CD4-positive, alpha-beta T cell treated with Interferon gamma for 1 hour (primary cell): ENCODE measurements at places on chromosomes 12 and 14.
A peak's percentile ranks its signal among the peaks of the same experiment; 100 is the strongest.

GRCh38 chr14:71891185-71891584 is 41.0 kb upstream of the RGS6 start:
- DNase-seq = no peak

GRCh38 chr12:46487567-46488131 is 115.1 kb upstream of the SLC38A2 start:
- peak; percentile 13 for DNase-seq

DNA sequence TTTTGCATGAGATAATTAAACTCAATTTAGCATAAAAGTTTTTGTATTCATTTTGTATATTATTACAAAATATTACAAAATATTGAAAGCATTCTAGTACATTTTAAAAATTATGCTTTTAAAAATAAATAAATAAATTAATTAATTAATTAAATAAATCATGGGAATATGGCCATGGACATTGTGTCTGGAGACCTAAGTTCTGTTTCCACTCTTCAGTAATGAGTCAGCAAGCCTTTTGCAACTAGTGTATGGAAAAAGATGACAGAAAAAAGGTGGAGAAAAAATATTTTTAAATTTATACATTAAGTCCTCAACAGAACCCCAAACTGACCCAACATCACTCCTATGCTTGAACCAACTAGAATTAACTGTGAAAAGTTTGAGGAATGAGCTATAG is 1187.5 kb upstream of the USP15 start:
- no peak for DNase-seq

DNA sequence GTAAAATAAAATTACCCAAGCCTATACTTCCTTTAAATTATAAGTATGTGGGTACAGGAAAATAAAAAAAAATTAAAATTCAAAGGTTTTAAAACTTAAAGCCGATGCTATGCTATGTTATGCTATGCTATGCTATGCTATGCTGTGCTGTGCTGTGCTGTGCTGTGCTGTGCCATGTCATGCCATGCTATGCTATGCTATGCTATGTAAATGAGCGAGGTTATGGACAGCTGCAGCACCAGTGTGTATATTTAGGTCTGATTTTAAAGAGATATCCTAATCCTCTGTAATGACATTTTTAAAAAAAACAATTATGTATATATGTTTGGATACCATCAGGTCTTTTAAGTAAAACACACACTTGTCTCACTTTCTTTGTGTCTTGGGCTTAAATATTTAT is 1822.0 kb upstream of the SEL1L start:
- DNase-seq = no peak

DNA sequence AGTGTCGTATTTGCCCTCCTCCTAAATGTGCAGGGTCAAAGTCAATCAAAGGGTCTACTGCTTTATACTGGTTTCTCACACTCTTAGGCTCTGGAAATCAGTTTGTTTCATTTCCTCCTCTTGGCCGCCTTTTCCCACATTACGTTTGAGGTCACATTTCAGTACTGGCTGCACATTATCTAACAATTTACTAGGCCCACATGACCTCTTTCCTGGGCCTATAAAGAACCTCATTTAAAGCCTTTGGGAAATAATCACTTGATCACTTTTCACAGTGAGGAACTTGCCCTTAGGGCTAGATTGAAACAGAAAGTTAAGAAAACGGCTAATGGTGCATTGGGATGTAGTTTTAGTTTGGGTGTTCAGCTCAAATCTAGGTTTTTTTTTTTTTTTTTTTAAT is 497.5 kb downstream of the RERGL start:
- no peak for DNase-seq

DNA sequence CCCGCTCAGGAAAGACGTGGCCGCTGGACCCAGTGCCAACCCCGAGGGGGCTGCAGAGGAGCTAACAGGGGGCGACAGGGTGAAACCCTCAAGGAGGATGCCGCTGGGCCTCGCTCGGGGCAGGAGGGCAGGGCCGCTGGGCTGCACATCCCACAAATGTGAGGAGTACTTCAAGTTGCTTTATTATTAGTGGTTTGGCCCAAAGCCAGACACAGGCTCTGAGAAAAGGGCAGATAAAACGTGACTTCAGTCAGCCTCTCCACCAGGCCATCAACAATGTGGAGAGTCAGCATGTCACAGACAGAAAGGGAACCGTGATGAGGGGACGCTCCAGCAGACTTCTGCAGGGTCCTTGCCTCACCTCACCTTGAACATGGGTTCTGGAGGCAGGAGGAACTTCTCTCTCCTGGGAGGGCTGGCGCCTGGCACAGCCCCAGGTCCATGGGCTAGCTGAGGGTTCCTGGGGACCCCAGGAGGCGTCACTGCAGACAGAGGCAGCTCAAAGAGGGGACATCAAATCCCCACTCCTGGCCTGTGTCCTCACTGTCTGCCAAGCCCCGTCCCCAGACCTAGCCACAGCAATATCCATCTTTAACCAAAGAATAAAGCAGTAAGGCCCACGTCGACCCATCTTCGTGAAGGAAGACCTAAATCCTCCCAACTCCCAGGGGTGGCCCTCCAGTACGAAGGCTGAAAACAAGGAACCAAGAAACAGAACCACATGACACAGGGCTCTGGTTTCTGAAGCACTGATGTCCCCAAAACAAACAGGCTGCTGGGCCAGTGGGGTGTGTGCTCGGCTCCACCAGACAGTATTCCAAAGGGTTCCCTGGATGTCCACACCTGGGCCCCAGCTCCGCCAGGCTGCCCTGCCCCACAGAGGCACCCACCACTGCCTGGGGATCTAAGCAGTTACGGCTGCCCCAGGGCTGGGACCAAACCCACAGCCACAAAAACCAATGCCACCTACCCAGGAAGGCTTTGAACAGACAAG is 35.1 kb downstream of the CCDC85C start:
- DNase-seq = no peak

DNA sequence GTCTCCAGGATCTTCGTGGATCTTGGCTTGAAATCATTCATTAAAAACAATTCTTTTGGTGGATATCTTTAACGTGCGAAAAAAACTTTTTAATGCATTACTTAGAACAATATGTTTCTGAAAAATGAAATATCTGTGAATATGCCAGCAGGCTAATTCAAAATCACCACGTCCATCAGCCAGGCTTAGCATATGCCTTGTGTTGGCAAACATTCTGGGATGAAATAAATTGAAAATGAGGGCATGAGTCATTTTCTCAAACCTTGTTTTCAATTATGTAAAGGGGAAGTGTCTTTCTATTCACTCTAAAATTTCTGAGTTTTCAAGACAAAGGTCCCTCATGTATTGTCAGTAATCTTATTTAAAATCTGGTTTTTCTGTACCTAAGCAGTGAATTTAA is 393.9 kb downstream of the PAWR start:
- DNase-seq = no peak

GRCh38 chr12:122659579-122659978 is 43.6 kb downstream of the HCAR2 start:
- peak; percentile 19 for DNase-seq

- DNase-seq = no peak
Measured at GRCh38 chr14:49754570-49755097, 13.3 kb upstream of the KLHDC2 start.

DNA sequence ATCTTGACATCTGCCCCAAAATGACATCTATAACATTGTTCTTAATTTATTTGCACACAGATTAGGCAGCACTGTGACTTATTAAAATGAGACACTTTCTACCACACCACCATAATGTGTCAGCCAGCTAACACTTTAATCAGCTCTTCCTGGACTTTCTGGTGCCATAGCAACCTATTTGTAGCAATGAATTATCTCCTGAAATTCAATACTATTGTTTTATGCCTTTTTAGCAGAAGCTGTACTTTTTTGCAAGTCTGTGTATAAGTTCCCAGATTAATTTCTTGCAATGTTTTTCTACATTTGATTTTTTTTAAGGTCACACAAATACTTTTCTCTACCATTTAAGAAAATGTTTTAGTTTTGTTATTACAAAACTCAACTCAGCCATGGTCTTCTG is 72.8 kb upstream of the SAV1 start:
- DNase-seq = no peak

DNA sequence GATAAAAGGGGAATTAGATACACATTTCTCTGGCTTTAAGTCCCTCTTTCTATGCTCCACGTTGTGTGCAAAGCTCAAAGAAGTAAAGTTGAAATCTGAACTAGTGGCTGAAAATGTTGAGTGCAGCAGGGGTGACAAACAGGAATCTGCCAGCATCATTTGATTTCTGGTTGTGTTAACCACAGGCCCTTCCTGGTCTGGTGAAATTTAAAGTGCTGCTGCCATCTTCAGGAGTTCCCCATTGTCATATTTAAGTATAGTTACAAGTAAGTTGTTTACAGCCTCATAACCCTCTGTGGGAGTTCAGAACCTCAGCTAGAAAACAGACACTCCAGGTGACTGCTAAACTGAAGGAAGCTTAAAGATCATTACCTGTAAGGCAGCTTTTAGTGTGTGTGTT is 90.9 kb upstream of the CCDC196 start:
- no peak for DNase-seq

DNA sequence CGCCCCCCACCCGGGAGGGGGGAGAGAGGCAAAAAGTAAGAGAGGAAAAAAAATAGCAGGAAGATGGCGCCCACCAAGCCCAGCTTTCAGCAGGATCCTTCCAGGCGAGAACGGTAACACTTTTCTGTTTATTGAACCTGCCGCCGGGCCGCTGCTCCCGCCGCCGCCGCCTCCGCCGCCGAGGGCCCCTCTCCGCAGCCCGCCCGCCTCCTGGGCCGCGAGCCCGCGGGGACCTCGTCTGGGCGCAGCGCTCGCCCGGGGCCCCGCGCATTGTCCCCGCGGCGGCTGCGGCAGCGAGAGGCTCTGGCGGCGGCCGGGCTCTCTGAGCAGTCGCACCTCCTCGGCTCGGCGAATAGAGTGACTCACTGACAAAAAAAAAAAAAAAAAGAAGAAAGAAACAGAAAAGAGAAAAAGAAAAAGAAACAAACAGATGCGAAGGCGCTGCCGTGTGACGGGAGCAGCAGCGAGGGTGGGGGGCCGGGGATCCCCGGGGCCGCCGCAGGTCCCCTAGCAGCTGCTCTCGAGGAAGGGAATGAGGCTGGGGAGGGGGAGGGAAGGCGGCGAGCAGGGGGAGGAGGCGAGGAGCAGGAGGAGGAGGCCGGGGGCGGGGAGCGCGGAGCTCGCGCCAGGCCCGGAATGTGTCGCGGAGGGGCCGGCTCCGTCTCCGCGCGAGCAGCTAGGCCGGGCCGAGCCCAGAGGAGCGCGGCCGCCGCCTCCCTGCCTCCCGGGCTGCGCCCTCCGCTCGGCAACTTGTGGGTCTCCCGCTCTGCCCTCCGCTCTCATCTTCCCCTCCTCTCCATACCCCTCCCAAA is 781 bp downstream of the NPAS3 start:
- DNase-seq = no peak

DNA sequence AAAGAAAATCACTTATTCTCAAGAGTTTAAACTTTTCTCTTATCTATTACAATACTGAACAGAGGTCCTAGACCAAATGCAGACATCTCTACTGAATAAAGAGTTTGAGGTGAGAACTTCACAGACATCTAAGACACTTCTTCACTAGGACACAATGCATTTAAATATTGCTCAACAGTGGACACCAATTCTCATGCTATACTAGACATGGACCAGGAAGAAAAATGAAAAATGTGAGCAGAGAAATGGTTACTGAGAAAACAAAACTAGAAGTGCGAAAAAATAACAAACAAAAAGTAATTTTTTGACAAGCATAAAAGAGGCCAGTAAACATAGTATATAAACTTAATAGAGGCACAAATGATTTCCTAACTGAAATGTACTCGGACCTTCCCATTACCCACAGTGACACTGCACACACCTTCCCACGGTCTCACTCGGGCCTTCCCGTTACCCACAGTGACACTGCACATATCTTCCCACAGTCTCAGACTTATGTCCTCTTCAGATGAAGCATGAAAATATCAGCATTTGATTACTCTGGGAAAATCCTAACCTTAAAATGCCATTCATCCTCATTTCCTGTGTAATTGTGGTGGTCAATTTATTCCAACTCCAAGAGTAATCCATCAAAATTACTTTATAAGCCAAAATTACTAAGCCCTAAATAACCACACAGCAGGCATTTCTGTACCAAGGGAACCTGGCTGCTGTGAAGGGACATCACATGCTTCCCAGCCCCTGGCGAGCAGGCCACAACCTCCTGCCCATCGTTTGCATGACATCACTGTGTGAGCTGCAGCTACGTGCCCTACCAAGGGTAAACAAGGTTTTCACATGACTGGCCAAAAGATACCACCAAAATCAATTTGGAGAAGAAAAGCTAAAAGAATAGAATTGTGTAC is 6.4 kb downstream of the SLC15A4 start:
- peak; percentile 55 for DNase-seq
